ENCODE measurements at places on chromosomes 16 and 17.

- no peak for DNase-seq
Observed at GRCh38 chr17:21152731-21153130, 26.0 kb downstream of the DHRS7B start.

DNA sequence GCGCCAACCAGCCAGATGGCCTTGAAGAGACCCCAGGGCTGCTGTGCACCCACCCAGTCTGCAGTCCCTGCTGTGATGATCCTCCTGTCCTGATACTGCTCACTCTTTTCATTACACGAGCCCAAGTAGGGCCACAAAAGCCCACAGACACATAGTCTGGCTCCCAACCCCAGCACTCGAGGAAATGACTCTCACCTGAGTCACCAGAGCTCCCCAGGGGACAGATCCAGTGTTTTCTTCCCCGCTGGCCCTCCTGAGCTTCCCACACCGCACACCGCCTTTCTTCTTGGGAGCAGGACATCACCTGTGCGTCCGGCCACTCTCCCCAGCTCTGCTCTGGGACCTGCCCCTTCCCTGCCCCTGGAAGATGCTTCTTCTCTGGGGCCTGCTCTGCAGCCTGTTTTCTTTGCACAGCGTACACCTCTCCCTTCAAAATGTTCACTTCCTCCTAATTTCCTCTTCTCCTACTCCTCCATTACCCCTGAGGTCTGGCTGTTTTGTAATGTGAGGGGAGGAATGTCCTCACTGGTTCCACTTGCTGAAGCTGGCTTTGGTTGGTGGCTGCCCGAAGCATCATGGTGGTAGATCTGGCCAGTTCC is 2.0 kb upstream of the SCN4A start:
- DNase-seq, result no peak

GRCh38 chr16:56362057-56362655 is 63.2 kb downstream of the AMFR start:
- no peak for DNase-seq

GRCh38 chr16:12344577-12345343 is 368.2 kb downstream of the SNX29 start:
- no peak for DNase-seq

GRCh38 chr17:10899281-10899680 is 61.4 kb upstream of the PIRT start:
- no peak for DNase-seq

Measured in HuH-7.5 (cell line).